ENCODE measurements at places on chromosomes 7 and 10.

- DNase-seq = no peak
These were observed 91.2 kb upstream of the SEM1 start for GRCh38 chr7:96800824-96801223.

DNA sequence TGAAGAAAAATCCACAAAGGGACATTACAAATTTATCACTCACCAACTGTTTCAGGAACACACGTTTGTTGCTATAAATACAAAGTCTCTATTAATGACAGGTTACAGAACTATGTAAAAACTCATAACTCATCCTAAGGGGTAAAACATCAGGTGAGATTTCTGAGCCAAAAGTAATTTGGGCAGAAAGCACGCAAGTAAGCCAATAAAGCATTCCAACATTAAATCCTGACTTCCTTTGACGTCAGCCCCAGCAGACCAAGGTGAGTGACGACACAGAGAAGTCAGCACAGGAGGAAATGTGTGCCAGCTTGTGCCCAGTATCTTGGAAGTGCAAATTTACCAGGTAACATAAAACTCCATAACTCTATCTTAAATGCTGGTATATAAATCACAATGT, 45.7 kb downstream of the IMMP2L start:
- no peak for DNase-seq

DNA sequence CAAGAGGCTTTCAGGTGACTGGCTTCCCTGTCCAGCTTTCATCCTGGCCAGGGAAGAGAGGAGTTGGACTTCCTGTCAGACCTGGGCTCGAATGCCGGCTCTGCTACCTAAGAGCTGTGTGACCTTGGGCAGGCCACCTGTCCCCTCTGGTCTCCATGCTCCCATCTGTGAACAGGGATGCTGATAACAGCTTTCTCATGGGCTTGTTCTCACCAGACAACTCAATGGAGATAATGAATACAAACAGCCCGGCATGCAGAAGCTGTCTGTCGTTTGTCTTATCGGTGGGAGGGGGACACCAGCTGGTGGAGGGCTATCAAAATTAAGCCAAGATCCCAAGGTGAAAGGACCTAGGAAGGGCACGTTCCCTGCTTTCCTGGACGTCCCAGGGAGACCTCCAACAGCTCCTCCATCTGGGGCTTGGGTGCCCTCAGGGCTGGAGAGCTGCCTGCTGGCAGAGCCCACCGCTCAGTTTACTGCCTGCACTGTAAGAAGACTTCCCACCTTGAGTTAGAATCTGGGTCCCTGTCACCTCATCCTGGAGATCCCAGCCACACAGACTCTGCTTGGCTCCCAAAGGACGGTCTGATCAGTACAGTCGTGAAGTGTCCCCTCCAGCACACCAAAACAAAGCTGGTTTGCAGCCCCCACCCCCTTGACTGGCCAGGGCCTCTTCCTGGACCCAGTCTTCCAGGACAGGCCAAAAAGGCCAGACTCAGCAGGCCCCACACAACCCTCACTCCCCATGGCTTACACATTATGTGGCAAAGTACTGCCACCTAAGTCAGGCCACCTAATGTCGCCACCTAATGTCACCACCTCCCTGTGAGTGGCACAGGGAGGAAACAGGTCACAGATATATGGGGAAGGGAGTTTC, 40.9 kb downstream of the PPIF start:
- no peak for DNase-seq

DNA sequence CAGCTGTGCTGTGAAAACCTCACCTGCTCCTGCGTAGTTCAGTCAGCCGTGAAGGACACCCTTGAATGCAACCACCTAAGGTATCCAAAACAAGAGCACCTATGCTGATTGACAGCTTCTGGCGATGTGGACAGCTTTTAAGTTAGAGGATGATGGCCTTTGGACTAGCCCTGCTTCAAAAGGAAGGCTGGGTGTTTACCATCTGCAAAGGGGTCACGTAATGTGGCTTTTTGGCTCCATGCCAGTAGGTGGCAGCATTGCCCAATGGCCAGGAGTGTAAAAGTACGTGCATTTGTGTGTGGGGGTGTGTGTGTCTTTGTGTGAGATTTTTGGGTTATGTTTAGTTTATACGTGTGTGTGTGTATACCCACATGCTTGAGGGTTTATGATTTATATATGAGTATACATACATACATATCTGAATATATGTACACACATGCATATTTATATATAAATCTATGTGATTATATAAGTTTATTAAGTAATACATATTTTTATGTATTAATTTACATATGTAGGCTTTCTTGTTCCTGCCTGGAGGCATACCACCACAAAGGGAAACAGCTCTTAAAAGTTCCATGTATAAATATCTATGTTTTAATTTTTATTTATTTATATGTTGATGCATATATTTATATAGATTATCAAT, 236.3 kb upstream of the ANKRD30A start:
- no peak for DNase-seq

GRCh38 chr7:12090757-12091221, 120.3 kb upstream of the TMEM106B start:
- no peak for DNase-seq

- no peak for DNase-seq
These were observed 386.1 kb upstream of the COBL start for GRCh38 chr7:51702673-51703072.

- DNase-seq = no peak
These were observed 125.9 kb downstream of the CUX1 start for GRCh38 chr7:101943306-101943705.

GRCh38 chr7:25090374-25090773, 34.7 kb downstream of the CYCS start:
- no peak for DNase-seq

DNA sequence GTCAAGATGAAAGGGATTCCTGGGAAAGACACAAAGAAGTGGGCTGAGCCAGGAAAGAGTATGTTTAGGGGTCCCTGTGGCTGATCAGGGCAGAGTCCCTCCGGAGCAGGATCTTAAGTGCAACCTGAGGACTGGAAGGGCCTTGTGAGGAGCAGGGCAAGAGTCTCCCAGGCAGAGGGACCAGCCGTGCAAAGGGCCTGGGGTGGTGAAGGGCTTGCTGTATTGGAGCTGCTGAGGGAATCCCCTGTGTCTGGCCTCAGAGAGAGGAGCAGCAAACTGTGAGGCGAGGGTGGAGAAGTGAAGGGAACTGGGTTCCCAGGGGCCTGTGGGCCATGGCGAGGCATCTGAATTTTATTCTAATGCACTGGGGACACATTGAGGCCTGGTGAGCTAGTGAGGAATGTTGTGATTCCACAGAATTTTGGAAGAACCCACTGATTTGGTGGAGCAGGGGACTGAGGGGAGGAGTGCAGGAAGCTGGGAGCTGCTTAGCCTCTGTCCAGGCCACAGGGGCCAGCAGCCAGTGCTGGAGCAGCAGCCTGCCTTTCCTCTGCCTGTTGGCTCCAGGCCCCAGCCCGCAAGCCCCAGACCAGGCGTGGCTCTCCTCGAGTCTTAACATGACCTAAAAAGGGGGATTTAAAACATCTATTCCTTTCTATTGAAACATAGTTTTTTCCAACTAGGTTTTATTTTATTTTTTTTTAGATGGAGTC, 138.4 kb upstream of the IGFBP3 start:
- DNase-seq = no peak

DNA sequence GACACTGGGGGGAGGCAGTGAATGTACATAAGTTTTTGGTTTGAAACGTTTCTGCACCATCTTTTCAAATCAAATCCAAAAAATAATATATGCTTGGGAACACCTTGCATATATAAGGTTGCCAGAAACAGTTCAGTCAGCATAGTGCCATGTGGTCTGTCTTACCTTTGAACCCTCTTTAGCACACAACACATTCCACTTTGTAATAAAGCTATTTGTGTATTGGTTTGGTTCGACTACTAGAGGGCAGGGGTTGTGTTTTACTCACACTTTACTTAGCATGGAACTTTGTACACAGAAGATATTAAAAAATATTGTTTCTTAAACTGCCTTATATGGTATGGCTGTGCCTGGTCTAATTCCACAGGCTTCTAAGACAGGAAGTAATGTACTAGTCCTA, 43.2 kb downstream of the ALDH18A1 start:
- DNase-seq = no peak

DNA sequence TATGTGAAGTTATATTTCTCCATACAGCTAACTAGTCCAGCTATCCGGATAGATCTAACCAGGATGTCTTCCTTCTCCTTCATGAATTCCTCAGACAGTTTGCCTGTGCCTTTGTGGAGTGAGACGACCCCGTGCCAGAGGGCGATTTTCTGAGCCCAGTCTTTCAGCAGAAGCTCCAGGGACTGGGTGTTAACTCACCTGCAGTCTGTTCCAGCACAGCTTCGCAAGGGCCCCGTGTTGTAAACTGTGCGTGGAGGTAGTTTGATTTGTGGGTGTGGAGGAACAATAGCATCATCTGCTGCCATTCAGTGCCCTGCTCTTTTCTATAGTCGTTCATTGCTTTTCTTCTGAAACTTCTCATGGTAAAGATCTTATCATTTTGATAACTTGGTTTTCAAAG, 103.8 kb downstream of the INPP5A start:
- DNase-seq = no peak

- DNase-seq = no peak
These were observed 29.7 kb downstream of the UNC5B start for GRCh38 chr10:71241830-71242621.

DNA sequence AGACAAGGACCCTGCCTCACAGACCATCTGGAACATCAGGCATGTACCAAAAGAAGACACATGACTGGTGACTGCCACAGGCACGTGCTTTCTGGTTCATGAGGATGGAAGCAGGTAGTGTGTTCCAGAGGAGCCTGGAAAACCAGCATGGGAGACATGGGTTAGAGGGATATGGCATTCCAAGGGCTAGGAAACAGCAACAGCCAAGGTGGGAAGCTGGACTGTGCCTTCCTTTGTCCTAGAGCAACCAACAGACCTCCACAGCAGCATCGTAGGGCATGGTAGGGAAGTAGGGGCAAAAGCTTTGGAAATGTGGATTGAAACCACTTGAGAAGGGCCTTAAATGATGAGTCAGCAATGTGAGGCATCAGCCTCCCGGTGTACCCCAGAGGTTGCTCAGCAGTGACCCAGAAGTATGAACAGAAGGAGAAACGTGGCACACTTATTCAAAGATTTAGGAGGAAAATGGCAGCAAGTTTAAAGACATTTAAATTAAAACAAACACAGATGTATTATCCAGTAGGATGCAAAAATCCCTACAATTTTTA, 51.0 kb downstream of the PRLHR start:
- DNase-seq = no peak

DNA sequence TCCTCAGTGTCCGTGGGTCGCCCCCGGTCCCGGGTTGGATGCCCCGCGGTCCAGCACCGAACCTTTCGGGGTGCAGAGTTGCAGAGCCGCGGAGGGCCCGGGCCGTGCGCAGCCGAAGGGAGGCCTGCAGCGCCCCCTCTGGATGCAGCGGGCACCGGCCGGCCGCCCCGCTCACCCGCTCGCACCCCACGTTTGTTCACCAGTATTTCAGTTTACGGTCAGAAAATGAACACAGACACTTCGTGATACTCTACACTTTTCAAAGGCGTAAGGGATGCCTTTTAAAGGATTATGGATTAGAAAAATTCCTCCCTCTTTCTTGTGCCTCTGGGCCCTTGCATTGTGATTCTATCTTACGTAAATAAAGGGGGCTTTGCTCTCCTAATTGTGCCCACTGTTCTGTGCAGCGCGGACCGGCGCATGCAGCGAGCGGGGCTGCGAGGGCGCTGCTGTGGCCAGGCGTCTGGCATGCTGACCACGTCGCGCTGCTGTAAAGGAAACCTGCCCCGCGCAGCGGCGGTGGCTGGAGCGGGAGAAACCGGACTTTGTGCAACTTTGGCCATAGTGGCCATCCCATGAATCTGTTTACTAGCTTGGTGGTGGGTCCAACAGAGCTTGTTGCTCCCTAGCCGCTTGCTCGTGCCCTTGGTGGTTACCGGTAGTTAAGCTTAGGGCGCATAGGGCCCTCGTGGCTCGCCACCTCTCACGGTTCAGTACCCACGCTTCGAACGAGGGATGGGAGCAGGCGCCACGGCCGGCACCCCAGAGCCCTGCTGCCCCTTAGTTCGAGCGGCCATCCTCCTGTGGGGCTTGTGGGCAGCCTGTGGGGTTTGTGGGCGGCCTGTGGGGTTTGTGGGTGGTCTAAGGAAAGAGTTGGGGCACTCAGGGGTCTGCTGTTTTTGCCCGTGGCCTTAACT, 739 bp upstream of the MEST start:
- DNase-seq = no peak

- DNase-seq = no peak
These were observed 1.8 kb downstream of the GDI2 start for GRCh38 chr10:5811387-5811821.

DNA sequence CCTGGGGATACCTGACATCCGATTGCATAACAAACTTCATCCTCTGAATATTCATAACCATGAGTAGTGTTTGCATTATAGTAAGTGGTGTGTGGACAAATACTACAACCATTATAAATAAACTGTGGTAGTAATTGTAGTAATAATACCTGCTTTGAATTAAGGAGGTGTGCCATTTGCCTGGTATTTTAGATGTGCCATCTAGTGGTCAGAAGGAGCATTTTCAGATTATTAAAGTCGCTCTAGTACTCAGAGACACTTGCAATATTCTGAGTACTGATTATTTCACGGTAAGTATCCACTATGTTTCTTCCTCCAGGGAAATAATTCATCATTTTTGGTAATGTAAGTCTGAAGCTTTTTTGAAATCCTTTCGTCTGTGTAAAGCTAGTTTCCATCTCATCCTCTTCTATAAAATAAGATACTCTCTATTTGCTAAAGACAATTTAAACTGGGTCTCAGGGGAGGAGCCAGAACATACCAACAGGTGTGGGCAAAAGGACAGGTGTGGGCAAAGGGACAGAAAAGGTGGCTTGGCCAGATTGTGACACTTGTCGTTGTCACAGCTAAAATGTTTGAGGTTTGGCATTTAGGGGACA, 115.3 kb upstream of the WDR11 start:
- DNase-seq = no peak

DNA sequence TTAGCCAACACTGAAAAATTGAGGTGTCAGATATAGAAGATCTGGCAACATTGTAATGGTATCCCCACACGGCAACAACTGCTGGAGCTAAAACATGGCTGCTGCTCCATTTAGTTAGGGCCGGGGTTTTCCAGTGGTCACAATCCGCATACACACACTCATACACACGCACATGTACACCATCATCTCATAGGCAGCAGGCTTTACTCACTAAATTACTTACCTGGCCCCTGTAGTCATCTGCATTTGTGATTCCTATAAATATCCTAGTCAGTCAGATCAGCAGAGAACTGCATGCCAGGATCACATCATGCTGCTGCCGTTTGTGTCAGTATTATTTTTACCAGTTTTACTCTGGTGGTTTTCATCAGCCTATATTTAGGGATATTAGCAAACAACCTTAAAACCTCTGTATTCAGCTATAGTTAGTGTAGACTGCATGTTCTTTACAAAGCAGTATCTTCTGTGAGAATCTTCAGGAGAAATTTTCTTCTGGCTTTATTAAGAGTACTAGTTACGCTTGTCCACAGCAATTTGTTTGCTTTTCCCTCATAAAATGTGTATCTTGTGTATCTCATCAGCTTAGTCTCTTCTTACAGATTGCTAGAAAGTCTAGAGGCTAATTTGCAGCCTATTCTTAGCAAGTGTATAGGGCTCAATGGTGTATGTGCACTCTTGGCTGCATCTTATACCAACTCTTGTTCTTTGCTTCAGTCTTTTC, 38.3 kb upstream of the PTPN12 start:
- no peak for DNase-seq

Data from activated CD4-positive, CD25-positive, alpha-beta regulatory T cell (primary cell).